ENCODE measurements at places on chromosomes 12 and 14. TPM values are rescaled to one million over a fixed set of nuclear protein-coding genes. Genes with fewer than 3 reads are reported as not detected.

ERO1A gene
- 37.8 TPM for total RNA-seq

ASCL1 gene
- total RNA-seq, result not detected

ZFHX2 gene
- total RNA-seq, result 3.1 TPM

PLCZ1 gene
- not detected for total RNA-seq

NPFF gene
- total RNA-seq, result not detected

RNF212B gene
- total RNA-seq, result not detected

REP15 gene
- total RNA-seq, result 2.3 TPM

DNA sequence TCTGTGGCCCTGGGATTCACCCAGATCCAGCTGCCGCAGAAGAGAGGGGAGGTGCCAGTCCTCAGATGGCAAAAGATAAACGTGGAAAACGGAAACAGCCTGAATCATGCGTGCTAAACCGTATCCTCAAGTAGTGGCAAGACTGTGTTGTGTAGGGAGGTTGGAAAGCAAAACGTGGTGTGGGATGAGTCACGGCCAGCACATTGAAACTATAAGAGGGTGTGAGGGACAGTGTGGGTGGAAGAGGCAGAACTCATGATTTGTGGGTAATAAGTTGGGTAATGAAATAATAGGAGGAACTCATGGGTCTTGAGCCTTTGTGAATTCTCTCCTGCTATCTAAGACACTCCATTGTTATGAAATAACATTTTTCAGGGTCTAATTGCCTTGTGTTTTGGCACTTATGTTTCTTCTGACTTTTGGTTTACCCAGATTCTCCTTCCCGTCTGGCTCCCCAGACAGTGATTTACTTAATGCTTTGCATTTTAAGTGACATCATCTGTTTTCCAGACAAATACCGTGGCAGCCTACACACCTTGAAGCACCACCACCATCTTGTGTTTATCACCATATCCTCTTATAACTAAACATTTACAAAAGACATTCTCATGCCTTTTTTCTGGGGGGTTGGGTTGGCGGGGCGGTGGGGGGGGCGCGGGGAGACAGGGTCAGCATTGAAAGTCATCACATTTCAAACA is 62.3 kb upstream of the PTCSC3 start:
- no peak for DNase-seq

DNA sequence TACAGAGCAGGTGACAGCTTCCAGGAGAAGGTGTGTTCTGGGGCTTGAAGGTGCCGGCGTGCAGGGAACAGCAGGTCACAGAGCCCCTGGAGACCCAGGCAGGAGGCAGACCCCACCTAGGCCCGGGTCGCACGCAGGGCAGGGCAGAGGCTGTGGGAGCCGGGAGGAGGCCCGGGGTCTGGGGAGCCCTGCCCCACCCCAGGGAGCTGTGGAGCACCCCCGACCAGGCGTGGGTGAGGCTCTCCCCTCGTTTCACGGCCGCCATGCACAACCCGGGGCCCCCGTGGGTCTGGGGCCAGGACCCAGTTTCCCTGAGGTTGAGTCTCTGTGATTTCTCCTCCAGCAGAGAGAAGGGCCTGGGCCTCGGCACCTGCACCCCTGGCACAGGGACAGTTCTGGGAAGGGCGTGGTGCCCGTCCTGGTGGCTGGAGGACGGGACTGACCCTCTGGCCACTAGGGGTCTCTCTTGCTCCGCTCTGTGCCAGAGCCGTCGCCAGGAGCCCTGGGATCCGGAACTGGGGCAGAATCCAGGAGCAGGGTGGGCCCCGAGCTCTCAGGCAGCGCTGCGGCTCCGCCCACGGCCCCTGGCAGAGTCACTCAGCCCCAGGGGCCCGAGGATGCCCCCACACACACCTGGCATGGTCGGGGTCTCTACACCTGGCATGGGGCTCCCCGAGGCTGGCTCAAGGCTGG is 75.2 kb upstream of the FBRSL1 start:
- DNase-seq, result no peak

GRCh38 chr12:49346659-49347310 is at the start of gene DNAJC22:
TSS of gene DNAJC22 (plus strand) at chr12:49346888. CDS start at chr12:49348873, 1,985 bp downstream.
- peak; percentile 53 for DNase-seq

GRCh38 chr12:93702707-93703315 is 25.6 kb downstream of the CRADD start:
- no peak for DNase-seq

DNA sequence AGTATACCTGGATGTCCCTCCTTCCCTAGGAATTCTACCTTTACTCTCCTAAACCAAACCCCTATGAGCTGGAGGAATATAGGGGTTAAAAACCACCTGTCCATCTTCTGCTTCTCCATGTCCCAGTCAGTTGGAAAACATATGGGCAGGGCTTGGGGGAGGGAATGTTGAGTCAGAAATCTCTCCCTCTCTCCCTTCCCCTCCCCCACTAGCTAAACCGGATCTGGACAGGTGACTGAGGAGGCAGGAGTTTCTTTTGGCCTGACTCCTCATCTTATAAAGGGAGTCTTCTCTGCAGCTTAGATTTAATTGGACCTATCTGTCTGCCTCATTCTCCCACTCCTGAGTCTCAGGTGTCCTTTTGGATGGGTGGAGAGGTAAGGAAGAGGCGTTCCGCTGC is 6.1 kb downstream of the ERBB3 start:
- no peak for DNase-seq

- no peak for DNase-seq
These were observed 429.1 kb downstream of the RAD51B start for GRCh38 chr14:68248481-68249255.

GRCh38 chr12:124833693-124834122 is 30.0 kb downstream of the SCARB1 start:
- no peak for DNase-seq

- DNase-seq, result no peak
These were observed 43.2 kb downstream of the IRAK3 start for GRCh38 chr12:66232263-66232662.

Measured in mesenteric fat pad (tissue), 1 donor.